Esophagus squamous epithelium (tissue), 5 donors: ENCODE measurements at places on chromosomes 11 and 22.

DNA sequence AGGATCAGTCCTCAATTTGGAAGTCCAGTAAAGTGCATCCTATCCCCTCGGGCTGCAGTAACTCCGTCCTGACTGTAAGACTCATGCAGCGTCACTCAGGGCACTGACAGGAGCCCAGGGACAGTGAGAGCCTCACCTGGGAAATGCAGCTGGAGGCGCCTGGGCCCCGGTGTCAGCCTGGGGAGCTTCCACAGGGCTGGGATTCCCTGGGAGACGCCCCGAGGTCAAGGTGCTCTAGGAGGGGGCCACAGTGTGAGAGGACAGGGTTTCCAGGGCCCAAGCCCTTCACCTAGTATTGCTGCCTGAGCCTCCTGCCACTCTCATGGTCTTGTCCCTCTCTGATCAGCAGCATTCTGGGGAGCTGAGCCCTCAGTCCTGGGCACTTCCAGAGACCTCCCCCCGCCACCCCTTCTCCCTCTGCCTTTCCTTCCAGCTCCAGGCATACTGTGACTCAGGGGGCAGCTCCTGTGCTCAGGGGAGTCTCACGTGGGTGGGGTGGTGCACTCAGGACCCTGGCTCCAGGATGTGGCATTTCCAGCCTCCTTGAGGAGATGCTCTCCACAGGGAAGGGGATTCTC is 99.1 kb upstream of the IGLL5 start:
- DNase-seq = no peak

DNA sequence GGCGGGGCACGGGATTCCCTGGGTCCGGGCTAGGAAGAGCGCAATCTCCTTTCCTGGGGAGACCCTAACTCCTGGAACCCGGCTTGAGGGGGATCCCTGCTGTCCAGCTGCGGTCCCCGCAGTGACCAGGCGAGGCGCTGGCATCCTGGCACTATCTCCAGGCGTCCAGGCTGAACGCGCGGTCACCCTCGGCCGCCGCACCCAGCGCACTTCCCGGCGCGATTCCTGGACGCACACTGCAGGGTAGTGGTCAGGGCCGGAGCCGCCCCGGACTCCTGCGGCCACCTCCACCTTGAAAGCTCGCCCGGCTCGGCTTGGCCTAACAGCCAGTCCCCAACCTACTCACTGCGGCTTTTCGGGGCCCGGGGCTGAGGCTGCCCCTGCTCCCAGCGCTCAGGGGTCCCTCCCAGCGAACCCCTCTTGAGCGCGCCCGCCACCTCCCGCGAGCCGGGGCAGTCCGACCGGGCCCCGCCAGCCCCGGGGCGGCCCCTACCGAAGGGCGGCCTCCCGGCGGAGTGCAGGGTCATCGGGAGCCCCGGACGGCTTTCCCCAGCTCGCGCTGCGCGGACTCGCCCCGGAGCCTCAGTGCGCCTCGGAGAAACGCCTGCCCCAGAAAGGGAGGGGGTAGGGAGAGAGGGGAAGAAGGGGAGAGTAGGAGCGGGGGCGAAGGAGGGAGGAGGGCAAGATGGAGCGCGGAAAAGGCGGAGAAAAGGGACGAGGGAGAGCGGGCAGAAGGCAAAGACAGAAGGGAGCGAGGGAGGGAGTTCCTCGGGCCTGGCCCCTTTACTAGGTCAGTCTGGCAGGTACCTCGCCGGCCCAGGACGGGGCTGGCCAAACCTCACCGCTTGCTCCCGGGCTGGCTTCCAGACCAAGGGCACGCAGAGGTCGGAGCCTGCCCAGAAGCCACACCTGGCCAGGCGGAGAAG is 1.0 kb downstream of the POU2AF3 start:
- DNase-seq = no peak

GRCh38 chr11:57164317-57164716 is 17.4 kb upstream of the LRRC55 start:
- DNase-seq = no peak

- no peak for DNase-seq
These were observed 21.1 kb downstream of the EIF3F start for GRCh38 chr11:8008212-8008611.

GRCh38 chr11:24793479-24793878 is 296.6 kb downstream of the LUZP2 start:
- DNase-seq = no peak

- no peak for DNase-seq
These were observed 53.5 kb downstream of the MCAM start for GRCh38 chr11:119263352-119263940.

DNA sequence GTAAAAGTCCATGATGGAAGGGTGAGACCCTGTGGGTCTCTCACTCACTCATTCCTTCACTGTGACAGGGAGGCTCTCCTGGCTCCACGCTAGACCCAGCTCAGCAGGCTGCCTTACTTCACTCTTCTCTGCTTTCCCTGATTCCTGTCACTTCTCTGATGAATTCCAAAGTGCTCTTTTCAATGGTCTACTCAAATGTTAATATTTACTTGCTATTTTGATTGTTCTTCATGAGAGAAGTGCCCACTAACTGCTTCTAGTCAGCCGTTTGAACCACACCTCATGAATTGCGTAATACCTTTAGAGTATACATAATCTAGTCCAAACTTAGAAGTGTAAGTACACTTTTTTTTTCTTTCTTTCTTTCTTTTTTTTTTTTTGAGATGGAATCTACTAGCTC is 1350.2 kb upstream of the RAG2 start:
- no peak for DNase-seq

GRCh38 chr11:119721129-119722120 is 7.6 kb downstream of the NECTIN1 start:
- no peak for DNase-seq

- no peak for DNase-seq
These were observed 433.7 kb upstream of the B3GAT1 start for GRCh38 chr11:134845474-134846327.

- no peak for DNase-seq
These were observed 402.3 kb downstream of the BRD1 start for GRCh38 chr22:49425356-49425755.

- DNase-seq = no peak
These were observed 68.4 kb downstream of the GGTLC2 start for GRCh38 chr22:22712666-22713365.

GRCh38 chr22:46829941-46830715 is 67.7 kb downstream of the TBC1D22A start:
- DNase-seq = no peak

DNA sequence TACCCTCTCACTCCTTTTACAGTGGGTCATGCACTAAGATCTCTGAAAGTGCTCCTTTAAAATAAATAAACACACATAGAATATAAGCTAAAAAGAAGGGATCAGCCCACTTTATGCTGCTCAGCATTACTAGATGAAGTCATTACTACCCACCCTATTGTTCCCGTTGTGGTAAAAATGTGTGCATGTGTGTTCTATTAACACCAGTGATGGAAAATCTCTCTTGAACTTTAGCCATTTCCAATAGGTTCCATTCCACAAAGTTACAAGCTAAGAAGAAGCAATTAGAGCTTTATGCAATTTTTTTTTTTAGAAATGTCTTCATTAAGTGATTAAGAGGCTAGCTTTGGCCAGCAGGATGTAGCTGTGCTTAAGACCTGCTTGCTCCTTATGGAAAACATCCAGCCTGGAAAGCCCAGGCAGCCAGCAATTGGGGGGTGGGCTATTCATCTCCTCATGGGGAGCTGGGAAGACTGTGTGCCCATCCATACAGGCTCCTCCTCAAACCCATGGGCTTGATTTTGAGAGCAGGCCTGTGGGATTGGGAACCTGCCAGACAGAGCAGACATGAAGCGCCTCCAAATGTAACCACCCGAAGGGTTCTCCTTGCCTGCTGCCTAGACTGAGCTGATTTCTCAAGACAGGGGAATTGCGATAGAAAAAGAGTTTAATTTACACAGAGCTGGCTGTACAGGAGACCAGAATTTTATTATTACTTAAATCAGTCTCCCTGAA is 92.9 kb upstream of the PARVA start:
- DNase-seq = no peak

- no peak for DNase-seq
These were observed 639 bp downstream of the INCENP start for GRCh38 chr11:62124186-62125113.

GRCh38 chr11:6604790-6605189 is 1.2 kb downstream of the ILK start:
- no peak for DNase-seq

- no peak for DNase-seq
These were observed 44.7 kb upstream of the PRODH start for GRCh38 chr22:18980829-18981228.

DNA sequence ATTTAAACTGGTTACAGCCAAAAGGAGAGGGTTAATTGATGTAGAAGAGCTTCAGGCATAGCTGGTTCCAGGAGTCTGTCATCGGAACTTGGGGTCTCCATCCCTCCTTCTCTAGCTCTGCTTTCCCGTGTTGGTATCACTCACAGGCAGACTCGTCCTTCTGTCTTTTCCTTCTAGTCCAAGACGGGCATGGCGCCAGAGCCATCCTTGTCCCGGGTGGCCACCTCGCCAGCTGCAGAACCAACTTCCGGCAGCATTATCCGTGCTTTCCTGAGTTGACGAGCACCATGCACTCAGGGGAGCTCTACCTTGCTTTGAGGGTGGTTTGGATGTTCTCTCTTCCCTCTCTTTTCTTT is 14.7 kb downstream of the LINC01488 start:
- DNase-seq = no peak
